ENCODE measurements at places on chromosomes 1 and 21. TPM values are rescaled to one million over a fixed set of nuclear protein-coding genes. Genes with fewer than 3 reads are reported as not detected.

ADGRL4 gene
- total RNA-seq = 19.6 TPM

INPP5B gene
- total RNA-seq = 19.4 TPM

ZFP69B gene
- total RNA-seq = 5.4 TPM

LCE3E gene
- not detected for total RNA-seq

GPR37L1 gene
- total RNA-seq = not detected

CCDC30 gene
- 2.2 TPM for total RNA-seq

C1orf185 gene
- not detected for total RNA-seq

RNF186 gene
- total RNA-seq = not detected

CCDC185 gene
- not detected for total RNA-seq

DNA sequence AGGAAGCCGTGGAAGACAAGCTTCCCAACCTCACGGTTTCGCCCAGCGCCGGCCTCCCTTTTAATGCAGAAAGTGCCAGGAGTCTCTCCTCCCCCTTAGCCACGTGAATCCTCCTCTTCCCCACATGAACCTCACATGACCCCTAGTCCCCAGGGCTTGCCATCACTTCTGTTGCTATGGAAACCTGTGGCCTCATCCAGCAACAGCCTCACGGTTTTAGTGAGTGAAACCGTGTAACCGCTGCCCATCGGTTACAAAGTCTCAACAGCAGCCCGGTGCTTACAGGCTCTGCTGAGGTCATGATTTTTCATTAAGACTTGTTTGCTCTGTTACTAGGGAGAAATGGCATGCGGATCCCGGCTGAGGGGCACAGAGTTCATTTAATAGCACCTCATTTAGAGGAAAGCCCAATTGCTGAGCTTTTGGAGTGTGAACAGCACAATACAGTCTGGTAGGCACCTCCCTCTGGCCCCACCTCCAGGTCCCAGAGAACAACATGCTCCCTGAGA lies 143.2 kb upstream of the BACE2 start:
- H3K27ac ChIP-seq = no peak overlapping the region
- no peaks in the 10 kb centered on the region for H3K4me1 ChIP-seq
- no peaks in the 10 kb centered on the region for H3K27me3 ChIP-seq
- DNase-seq = no peak

GRCh38 chr1:21801100-21801499 lies 11.0 kb upstream of the LDLRAD2 start:
- no peaks in the 10 kb centered on the region for H3K27me3 ChIP-seq
- no peak overlapping the region for H3K27ac ChIP-seq
- no peaks in the 10 kb centered on the region for H3K4me1 ChIP-seq
- DNase-seq = peak; percentile 35
- H3K36me3 ChIP-seq = no peaks in the 10 kb centered on the region

DNA sequence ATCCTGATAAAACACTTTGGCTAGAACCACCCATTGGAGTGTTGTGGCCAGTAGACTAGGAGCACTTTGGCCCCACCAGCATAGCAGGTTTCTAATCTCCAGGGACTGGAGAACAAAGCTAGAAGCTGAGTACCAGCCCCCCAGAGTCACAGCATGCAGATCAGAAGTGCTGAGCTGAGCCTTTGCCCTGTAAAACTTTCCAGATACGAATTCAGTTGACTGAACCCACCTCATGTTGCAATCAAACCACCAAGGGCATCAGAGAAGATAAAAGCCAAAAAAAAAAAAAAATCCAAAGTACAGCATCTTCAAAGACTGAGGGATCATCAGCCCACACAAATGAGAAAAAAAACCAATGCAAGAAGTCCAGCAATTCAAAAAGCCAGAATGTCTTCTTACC lies 8.7 kb upstream of the CD53 start:
- no peaks in the 10 kb centered on the region for H3K36me3 ChIP-seq
- no peak overlapping the region for H3K27ac ChIP-seq
- H3K4me1 ChIP-seq = no peaks in the 10 kb centered on the region
- H3K4me3 ChIP-seq = no peak overlapping the region
- H3K27me3 ChIP-seq = no peaks in the 10 kb centered on the region

DNA sequence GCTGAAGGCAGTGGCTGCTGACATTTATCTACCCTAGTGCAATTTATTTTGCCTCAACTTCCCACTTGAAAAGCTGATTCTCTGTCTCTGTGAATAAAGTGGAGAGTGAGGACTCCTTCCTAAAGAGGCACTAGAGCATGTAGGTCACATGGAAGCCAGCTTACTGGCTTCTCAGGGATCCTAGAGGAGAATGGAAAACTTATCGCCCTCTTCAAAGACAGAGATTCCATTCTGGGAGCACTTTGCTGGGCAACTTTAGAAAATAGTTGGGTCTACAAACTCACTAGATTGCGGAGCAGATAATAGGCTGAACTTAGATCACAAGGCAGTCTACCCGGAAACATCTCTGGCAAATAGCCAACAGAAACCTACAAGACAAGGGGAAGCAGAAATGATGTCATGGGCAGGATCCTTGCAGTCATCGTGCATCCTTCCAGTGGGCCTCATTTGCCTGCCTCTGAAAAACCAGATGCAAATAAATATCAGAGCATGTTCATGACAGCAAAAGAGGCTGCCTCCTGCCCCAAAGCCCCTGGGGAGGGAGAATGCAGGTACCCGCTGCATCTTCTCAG lies 104.8 kb upstream of the BARHL2 start:
- H3K4me3 ChIP-seq = no peak overlapping the region
- no peak overlapping the region for H3K27ac ChIP-seq
- no peaks in the 10 kb centered on the region for H3K4me1 ChIP-seq

DNA sequence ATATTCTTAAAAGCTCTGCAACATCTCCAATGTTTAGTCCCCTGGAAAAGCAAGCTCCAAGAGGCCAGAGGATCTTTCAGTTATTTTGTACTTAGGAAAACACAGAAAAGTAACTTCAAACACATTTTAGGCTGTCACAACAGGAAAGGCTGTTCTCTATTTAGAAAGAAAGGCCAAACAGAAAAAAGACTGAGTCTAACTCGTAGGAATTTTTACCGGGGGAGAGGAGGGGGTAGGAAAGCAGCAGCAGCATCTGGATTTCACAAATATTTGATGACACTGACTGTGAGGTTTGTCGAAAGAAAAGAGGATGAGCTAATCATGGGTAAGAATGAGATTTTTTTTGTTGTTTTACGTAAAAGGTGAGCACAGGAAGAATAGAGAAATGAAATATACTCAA lies 107.1 kb downstream of the EIF4G3 start:
- DNase-seq = peak; percentile 67
- H3K27me3 ChIP-seq = no peaks in the 10 kb centered on the region
- peak overlapping the region; percentile 47 for H3K27ac ChIP-seq
- H3K4me3 ChIP-seq = no peak overlapping the region
- H3K36me3 ChIP-seq = no peaks in the 10 kb centered on the region
- H3K4me1 ChIP-seq = peaks cover 13% of the 10 kb centered on the region

- H3K4me1 ChIP-seq = peaks cover 36% of the 10 kb centered on the region
- no peaks in the 10 kb centered on the region for H3K27me3 ChIP-seq
- H3K4me3 ChIP-seq = no peak overlapping the region
- no peak overlapping the region for H3K27ac ChIP-seq
- no peak for DNase-seq
Measured at GRCh38 chr1:19313961-19314882, 2.1 kb downstream of the SLC66A1 start.

DNA sequence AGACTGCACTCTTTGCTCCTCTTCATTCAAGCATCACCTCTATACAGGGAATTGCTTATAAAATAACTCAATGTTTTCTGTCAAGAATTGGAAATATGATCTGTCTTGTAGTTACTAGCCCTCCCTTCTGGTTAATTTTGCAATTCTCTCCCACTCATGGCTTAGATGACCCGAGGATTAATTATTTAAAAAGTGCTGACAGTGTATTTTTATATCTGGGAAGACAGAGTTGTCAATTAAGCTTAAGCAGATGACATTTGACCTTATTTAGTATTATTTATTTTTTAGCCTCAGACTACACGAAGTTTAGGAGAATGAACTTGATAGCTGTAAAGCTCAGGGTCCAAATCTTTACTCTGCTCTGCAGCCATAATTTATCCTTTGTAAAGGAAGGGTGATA lies 538.5 kb downstream of the NEGR1 start:
- H3K4me1 ChIP-seq = no peaks in the 10 kb centered on the region
- DNase-seq = no peak
- H3K36me3 ChIP-seq = no peaks in the 10 kb centered on the region

- no peak overlapping the region for H3K4me3 ChIP-seq
- H3K27me3 ChIP-seq = no peaks in the 10 kb centered on the region
- DNase-seq = no peak
- H3K4me1 ChIP-seq = peaks cover 16% of the 10 kb centered on the region
Measured at GRCh38 chr1:163039707-163040093, 29.5 kb upstream of the RGS4 start.

GRCh38 chr1:189803364-189803763 lies 674.3 kb downstream of the BRINP3 start:
- H3K27ac ChIP-seq = no peak overlapping the region
- H3K4me1 ChIP-seq = no peaks in the 10 kb centered on the region
- H3K36me3 ChIP-seq = no peaks in the 10 kb centered on the region
- H3K4me3 ChIP-seq = no peak overlapping the region
- H3K27me3 ChIP-seq = no peaks in the 10 kb centered on the region

DNA sequence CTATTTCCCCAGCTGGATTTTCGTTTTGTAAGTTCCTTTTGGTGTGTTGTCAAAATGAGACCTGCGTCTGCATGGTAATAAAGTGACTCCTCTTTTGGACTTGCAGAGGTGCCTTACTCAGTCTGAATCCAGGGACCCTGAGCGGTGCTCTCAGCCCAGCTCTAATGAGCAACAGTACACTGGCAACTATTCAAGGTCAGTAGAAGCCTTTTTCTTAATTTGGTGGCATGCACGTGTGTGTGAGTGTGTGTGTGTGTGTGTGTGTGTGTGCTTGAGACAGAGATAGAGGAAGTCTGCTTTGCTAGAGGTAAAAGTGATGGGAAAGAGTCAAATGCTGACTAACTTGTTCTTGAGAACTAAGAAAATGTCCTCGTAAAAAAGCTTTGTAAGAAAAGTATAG lies 105.4 kb downstream of the CD247 start:
- H3K36me3 ChIP-seq = peaks cover 10% of the 10 kb centered on the region
- no peaks in the 10 kb centered on the region for H3K4me1 ChIP-seq
- no peak for DNase-seq
- no peaks in the 10 kb centered on the region for H3K27me3 ChIP-seq

- peak; percentile 96 for DNase-seq
- H3K27ac ChIP-seq = peak overlapping the region; percentile 77
- peak overlapping the region; percentile 39 for H3K4me3 ChIP-seq
- H3K36me3 ChIP-seq = peaks cover 10% of the 10 kb centered on the region
Measured at GRCh38 chr1:67735806-67736627, 51.0 kb downstream of the GADD45A start.

DNA sequence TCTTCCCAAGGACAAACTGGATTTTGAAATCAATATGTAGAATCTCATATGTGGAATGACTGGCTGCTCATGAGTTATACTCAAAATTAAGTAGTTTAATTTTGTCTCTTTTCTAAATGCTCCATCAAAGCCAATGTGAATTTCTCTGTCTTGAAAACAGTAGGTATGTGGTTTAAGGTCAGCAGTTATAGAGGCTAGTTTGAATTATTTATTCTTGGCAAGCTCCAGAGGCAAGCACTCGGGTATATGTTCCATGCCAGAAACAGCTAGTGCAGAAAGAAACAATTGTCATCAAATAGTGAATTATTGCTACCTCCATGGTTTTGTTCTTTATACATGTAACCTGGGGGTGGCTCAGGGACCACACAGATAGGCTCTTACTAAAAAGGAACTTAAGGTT lies 63.5 kb downstream of the LRIG2 start:
- H3K36me3 ChIP-seq = peaks cover 4% of the 10 kb centered on the region
- peak; percentile 27 for DNase-seq
- no peaks in the 10 kb centered on the region for H3K27me3 ChIP-seq
- no peak overlapping the region for H3K4me3 ChIP-seq
- H3K4me1 ChIP-seq = peaks cover 7% of the 10 kb centered on the region

All from astrocyte (in vitro differentiated cells and primary cell).